Hematopoietic multipotent progenitor cell treated with erythropoietin and hydrocortisone succinate and interleukin-3 and kit ligand, for 15 days (in vitro differentiated cells): ENCODE measurements at places on chromosomes 1 and 21.

DNA sequence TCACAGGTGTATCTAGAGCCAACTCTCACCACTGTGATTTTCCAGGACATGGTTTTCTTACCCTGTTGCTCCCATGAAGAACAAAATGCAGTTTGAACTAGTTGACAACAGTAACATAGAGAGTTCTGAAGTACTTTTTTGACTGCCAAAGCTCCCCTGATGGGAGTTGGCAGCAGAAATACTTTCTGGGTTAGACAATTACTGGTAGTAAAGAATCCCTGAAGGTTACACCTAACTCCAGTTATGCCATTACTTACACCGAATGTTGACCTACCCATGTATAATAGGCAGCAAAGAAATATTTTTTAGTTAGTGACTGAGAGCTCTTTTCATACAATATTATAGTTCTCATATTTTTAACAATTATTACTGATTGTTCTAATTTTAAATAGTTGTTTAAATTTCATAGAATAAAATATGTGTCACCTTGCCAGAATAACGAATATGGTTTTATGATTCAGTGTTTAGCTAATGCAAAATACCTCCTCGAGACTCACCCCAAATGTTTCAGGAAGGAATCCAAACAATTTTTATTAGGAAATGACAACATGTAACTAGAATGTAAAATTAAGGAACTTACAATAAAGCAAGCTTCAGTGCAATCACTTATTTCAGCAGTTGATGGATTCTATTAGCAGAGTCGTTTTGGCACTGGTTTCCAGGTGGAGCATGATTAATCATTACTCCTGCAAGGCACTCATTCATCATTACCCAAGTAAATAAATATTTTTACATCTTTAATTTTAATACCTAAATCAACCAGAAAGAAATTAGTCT is 237.6 kb downstream of the MRPL39 start:
- no peak for DNase-seq

DNA sequence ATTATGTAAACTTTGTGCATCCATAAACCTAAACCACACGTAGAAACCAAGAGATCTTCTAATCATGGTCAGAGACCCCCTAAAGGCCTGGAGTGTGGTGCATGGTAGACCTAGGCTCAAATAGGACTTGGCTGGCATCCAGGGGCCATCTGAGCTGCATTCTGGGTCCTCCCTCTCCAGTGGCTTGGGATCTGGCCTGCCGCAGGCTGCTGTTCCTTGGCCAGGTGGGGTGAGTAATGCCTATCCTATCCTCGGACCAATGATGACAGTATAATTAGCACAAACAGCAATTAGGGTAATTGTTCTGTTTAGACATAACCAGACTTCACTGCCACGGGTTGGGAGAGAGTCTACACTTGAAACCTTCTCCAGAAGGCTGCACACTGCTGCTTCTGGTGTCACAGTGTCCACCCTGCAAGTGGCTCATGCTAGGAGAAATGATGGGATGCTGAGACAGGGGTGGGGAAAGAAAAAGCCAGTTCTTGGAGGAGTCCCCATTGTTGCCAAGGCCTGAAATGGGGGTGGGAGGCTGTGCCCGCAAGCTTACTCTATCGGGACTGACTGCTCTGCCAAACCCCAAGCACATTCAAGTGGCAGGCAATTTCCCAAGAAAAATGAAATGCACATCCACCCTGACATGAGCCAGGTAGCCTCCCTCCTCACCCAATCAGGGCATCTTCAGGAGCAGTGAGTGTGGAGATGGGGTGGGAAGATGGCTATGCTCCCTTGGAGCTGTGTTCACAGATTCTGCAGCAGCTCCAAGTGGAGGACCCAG is 12.5 kb upstream of the PKP1 start:
- DNase-seq = no peak

DNA sequence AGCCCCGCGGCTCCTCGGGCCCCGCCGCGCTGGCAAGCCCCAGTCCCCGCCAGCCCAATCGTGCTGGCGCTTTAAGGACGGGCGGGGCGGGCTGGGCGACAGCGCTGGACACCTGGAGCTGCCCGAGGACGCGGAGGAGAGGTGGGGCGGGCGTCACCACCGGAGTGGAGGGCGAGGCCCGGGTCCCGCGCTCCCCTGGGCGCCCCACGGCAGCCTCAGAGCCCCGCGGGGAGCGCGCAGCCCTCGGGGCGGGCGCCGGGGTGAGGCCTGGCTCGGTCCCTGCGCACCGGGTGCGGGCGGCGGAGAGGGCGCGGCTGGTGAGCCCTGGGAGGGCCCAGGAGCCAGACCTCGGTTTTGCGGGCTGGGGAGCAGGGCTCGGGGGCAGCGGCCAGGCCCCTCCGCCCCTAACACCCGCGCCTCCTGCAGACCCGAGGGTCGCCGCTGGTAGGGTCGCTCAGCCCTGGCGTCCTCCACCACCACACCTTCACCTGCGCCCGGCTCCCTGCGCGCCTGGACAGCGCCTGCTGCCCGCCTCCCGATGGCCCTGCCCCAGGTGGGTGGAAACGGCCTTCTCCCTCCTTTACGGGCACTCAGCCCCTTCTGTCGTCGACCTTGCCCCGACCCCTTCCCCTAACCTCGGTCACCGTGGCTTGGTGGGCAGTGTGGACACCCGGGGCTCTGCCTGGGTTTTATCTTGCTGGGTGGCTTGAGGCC is at the start of gene TMEM61:
Gene TMEM61 (plus strand): TSS at position 101 of the 714 bp plus-strand sequence. CDS start 438 bp downstream, at position 539.
- DNase-seq = no peak

DNA sequence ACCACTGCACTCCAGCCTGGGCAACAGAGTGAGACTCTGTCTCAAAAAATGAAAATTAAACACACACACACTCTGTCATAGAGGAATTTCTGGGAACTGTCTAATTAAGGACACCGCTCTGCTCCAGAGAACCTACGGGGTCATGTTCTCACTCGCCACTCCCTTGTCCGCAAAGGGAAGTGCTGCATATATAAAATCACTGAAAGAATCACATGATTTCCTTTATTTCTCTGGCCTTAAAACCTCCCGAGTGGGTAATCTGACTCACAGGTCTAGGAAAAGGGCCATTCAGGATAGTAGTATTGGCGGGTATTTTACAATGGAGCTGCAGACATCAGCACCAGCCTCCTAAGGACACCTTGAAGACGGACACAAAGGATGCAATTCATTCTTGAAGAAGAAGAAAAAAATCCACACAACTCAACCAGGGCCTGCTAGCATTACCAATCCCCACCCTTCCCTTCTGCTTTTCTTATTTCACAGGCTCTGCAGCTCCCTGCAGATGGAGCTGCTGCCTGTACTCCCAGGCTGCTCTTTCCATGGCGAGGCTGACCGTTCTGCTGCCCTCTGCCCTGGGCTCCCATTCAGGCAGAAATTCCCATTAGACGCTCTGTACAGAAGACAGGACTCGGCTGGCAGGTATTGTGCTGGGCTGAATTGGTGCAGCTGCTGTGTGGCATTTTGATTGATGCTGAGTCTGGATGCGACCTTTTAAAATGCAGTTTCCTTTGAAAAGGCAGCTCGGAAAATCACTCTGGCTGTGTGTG is 53.3 kb upstream of the FAM89A start:
- no peak for DNase-seq

GRCh38 chr1:241611063-241611462 is 29.1 kb downstream of the CHML start:
- peak; percentile 80 for DNase-seq

DNA sequence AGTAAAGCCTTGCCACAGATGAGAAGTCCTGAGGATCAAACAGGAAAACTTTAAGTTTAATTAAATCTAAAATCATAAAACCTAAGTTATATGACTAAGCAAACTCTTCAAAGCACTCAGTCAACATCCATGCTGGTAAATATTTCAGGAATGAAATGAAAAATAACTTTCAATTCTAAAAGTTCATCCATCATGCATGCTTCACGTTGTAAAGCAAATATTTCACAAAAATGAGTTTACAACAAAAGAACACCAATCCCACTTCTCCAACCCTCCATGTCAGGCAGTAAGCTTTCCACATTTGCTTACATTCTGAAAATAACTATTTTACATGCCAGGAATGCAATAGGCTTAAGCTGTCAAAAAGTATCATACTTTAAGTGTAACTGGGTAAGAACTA is 16.8 kb downstream of the APP start:
- no peak for DNase-seq

- DNase-seq = no peak
Observed at GRCh38 chr1:24117722-24118409, 5.9 kb upstream of the MYOM3 start.

- no peak for DNase-seq
Observed at GRCh38 chr1:68791800-68792199, 294.9 kb upstream of the DEPDC1 start.

- no peak for DNase-seq
Observed at GRCh38 chr21:15986277-15986676, 256.5 kb downstream of the USP25 start.

DNA sequence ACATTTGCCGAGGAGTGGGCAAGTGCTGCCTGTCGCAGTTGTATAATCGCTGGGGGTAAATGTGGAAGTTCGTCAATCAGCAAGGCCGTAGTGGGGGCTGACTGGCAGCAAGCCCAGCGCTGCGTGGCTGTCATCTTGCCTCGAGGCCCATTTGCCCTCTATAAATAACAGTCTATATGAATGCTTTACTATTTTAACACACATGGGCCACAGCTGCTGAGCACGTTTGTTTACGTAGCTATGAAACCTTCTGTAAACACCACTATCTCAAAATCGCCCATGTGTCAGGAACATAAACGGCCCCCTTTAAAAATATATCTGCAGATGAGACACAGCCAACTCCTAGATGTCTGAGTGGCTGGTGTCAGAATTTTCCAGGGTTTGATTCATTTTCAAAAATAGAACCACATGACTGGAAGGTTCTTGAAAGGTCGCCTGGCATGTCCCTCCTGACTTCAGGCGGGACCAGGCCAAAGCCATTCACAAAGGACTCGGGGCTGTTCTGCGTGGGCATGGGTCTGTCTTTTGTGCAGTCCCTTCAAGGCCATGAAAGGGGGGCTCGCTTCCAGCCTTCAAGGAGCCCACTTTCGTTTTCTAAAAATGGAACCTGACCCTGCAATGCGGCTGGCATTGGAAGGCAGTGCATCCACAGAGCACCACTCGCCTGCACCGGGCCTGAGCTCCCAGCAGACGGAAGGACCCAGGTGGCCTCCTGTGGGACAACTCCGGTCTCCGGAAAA is 205.5 kb downstream of the KCNJ6 start:
- no peak for DNase-seq

- DNase-seq = no peak
Observed at GRCh38 chr1:81670286-81670685, 130.4 kb upstream of the ADGRL2 start.

GRCh38 chr1:234486858-234487840 is 8.2 kb upstream of the TARBP1 start:
- DNase-seq = peak; percentile 77

- no peak for DNase-seq
Observed at GRCh38 chr1:156589546-156589945, 2.0 kb upstream of the NAXE start.

DNA sequence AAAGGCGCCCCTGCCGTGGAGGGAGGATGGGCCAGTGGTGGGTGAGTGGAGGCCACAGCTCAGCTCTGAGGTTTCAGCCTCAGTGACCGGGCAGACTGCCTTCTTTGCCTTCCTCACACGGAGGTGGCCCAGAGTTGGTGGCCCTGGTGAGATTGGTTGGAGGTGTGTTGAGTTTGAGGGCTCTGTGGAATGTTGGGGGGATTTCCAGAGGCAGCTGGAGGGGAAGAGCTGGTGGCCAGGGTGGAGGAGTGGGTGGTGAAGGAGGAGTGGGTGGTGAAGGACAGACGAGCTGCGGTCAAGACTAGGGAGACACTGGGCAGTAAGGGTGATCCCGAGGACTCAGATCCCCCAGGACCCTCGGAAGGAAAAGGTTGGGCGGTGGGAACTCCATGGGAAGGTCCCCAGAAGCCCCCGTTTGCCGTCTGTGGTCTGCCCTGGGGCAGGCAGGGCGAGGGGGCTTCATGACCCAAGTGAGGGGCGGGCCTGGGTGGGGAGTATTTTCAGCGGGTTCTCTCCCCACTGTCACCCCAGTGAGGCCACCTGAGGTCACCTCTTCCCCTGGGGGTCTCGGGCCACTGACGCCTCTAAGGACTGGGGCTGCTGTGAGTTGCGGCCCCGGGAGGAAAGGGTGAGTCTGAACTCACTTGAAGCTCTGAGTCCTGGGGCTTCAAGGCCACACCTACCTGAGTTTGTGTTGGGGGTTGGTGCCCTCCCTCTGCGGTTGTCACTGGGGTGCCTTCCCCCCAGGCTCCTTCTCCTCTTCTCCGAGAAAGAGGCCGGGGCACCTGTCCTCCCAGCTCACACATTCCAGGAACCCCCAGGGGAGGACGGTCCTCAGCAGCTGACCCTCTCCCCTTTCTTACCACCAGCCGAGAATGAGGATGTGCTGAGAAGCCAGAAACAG is 22.7 kb upstream of the PIK3CD start:
- no peak for DNase-seq

DNA sequence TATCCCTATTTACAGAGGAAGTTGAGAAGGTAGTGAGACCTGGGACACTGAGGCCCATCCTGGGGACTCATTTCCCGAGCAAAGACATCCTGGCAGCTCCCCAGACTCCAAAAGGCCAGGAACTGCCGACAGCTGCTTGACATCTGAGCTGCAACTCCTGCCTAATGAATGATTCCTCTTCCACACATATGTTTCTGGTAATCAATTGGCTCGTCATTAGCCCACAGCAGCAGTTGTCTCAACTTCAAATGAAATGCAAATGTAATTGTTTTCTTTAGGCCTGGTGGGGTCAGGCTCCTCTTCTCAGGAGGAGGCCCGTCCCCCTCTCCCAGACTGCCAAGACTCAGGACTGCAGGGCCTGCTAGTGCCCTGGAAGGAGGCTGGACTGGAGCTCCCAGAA is 61.8 kb upstream of the DISP3 start:
- no peak for DNase-seq

GRCh38 chr1:54825696-54826095 is 24.6 kb upstream of the TTC22 start:
- DNase-seq = no peak

DNA sequence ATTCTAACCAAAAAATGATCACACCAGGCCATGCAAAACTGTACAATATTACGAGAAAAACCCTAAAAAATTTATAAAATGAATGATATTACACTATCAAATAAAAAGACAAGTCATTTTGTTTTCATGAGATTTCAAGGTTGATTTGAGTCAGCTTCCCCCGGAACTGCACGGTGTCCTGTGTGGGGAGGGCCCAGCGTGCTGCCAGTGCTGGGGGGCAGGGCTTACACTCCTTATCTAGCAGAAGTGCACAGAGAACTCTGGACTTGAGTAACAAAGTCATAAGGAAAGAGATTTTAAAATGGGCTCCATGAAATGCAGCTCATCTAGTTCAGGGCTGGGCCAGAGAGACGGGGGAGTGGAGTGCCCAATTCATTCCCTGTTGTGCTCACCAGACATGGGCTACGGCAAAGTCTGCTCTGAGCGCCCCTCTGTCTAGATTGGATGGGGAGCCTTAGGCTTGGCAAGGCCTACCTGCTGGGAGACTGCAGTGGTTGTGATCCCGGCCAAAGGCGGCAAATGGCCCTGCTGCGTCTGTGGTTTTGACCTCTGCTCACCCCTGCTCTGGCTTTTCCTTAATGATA is 50.1 kb downstream of the COQ8A start:
- DNase-seq = peak; percentile 50

GRCh38 chr21:34343838-34344381 is 19.9 kb upstream of the KCNE2 start:
- DNase-seq = no peak

GRCh38 chr1:14724246-14724645 is 125.8 kb downstream of the KAZN start:
- no peak for DNase-seq
